Right cardiac atrium (tissue), 5 donors: ENCODE measurements at places on chromosomes 1 and 21.
A peak's percentile ranks its signal among the peaks of the same experiment; 100 is the strongest.

DNA sequence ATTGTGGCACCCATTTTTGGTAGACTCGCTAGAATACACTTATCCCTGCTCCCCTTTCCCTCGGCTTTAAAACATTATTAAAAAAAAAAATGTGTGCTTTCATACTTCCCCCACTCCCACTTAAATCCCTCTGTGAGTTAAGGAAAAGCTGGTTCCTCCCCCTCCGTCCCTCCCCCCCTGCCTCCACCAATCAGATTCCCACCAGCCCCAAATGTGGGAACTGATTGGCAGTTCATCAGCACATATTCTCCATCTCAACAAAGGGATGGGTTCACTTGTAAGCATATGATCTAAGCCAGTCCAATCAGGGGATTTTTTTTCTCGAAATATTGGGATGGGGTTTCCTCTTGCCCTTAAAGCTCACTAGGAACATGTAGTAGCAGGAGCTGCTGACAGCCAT lies 10.8 kb upstream of the FYB2 start:
- no peak for DNase-seq

- no peak for DNase-seq
Measured at GRCh38 chr1:236343246-236343870, 50.7 kb upstream of the EDARADD start.

DNA sequence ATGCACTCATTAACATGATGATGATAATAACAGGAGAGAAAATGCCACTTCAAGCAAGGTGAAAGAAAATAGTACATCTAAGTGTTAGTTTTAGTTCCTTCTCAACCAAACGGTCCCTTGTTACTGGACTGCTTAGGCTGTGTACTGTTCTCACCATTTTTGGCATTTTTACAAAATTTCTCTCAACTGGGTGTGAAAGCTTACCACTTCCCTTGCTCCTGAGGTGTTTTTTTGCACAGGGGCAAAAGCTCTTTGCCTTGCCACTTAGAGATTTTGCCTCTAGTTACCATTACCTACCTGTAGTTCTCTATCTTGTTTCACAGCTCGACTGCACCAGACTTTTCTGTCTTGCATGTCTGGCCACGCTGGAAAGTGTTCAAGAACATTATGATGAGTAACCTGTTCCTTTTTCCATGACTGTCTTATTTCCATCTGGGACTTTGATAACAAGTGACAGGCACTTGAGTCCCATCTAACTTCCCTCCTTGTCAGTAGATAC lies 10.7 kb downstream of the NEK7 start:
- DNase-seq: no peak

DNA sequence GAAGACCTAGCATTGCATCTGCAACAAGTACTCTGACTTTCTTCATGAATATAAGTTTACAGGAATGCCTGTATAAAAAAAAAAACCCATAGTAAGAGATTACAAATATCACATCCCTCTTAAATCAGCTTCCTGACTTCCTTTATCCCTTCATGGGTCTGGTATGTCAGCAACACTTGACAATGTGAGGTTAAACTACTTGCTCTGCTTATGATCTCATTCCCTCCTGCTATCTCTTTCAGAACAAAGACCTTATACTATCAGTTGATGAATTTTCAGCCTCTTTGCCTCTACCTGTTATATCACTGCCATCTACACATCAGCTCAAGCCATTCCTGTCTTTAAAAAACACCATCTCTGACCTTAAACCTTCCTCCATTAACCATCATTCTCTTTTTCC lies 130.9 kb upstream of the SAMSN1 start:
- no peak for DNase-seq

DNA sequence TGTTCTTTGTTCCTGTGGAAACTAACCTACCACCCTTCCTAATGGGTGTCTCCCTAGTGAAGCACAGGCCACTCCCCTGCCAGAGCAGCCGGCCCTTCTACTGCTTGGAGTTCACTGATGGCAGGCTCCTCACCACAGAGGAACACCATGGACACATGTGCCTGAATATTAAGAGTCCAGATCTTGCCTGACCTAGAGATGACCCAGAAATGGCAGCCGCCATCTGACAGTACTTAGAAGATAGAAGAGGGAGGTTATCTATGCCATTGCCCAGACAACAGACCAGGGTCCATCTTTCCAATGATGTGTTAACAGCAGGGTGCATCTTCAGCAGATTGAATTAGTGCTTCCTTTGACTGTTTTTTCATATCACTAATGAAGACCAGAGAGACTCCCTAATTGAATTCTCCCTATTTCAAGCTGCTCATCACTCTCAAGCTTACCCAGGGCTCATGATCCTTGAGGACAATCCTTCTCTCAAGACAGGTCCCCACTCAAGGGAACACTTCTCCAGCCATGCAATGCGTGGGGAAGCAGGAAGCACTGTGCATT lies 59.8 kb downstream of the PLEKHA6 start:
- DNase-seq: no peak

DNA sequence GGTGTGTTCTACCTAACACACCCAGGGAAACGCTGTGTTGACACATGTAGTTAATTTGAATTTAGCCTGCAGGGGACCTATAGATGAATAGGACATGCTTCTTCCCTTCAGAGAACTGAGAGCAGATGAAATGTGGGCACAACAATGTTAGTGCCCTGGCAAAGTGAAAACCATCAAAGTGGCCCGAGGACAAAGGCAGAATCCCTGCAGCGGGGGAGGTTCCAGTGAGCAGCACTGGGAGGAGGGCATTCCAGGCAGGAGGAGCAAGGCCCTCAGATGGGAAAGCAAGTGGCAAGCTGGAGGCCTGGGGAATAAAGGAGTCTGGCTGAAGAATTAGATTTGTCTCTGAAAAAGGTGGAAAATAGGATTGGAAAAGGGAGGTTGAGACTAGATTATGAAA lies 37.2 kb downstream of the C1orf94 start:
- DNase-seq: no peak

DNA sequence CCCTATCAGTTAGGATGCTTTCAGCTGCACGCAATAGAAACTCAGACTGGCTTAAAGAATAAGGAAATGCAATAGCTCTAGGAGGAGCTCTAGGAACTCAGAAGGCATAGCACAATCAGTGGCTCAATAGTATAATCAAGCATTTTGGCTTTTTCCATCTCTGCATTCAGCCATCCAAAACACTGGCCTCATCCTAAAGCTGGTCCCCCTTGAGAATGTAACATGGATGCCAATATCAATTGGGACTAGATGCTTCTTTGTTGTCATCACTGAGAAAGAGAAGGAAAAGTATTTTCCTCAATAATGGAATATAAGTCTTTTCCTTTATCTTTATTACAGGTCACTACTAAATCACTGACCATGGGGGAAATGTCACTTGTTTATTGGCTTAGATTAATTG lies 509.5 kb downstream of the PLPP3 start:
- DNase-seq: no peak

- DNase-seq: peak; percentile 74
Measured at GRCh38 chr1:237041795-237042525, at the start of gene RYR2. Gene RYR2, plus strand, starts transcription at chr1:237042184. Its CDS starts 338 bp downstream, at chr1:237042522.

DNA sequence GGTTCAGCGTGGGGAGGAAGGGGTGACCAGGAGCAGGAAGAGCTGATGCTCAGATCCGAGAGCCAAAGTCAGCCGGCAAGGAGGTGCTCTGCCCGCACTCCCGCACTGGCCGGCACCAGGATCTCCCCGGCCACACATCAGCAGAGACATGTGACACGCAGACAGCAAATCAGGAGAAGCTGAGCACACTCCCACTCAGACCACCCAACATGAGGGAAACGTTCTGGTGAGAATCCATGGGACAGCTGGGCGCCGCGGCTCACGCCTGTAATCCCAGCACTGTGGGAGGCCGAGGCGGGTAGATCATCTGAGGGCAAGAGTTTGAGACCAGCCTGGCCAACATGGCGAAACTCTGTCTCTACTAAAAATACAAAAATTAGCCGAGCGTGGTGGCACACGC lies 18.6 kb upstream of the PTTG1IP start:
- DNase-seq: peak; percentile 38

- DNase-seq: no peak
Measured at GRCh38 chr1:165525708-165526107, 18.1 kb upstream of the LRRC52 start.

GRCh38 chr1:180343921-180344769 lies 114.1 kb downstream of the LHX4 start:
- DNase-seq: no peak

- no peak for DNase-seq
Measured at GRCh38 chr1:246784621-246785493, 60.6 kb downstream of the SCCPDH start.

DNA sequence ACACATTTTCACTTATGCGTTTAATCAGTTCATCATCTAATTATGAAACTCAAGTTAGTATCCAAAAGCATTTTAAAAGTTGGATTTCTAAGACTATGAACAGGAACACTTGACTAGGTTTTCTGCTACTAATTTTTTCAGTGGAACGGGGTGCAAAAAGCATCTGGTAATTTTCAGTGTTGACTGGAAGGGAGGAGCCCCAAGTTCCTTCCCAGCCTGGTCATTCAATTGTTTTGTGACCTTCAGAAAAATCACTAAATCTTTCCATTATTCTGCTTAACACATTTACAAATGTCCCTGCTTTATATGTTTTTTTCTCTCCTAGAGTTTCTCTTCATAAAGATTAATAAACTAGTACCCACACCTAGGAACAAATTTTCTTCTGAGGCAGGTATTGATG lies 6.0 kb upstream of the ADGRL4 start:
- no peak for DNase-seq

DNA sequence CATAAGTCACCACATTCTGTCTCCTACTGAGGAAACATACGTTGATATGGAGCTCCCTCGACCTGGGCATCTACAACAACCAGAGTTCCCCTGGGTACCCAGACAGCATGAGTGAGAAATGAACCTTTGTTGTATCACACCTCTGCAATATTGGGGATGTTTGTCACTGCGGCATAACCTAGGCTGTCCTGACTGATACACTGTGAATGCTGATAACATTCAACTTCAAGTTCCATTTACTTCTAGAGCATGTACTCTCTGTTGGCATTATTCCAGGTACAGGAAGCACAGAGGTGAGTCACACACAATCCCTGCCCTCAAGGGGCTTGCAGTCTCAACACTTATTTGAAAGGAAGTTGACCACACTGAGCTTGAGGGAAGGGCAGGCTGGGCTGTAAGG lies 65.6 kb downstream of the HTR6 start:
- DNase-seq: no peak

GRCh38 chr1:238331557-238331956 lies 440.8 kb upstream of the ZP4 start:
- DNase-seq: no peak

DNA sequence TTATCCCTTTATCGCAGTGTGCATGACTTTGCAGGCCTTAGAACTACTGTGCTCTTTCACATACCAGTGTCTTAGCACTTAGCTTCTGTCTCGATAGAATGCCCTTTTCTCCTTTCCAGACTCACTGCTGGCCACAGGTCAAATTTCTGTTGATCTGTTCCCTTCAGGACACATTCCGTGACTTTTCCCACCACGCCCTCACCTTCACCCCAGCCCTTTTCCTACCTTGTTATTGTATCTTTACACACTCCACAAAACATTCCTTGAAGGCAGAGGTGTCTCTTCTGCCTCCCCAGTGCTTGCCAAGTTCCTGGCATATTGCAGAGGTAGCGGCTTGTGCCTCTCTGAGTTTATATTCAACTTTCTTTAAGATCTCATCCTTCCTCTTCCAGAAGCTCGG lies 3.7 kb upstream of the IGSF9 start:
- no peak for DNase-seq

GRCh38 chr1:238264951-238265350 lies 374.2 kb upstream of the ZP4 start:
- no peak for DNase-seq

DNA sequence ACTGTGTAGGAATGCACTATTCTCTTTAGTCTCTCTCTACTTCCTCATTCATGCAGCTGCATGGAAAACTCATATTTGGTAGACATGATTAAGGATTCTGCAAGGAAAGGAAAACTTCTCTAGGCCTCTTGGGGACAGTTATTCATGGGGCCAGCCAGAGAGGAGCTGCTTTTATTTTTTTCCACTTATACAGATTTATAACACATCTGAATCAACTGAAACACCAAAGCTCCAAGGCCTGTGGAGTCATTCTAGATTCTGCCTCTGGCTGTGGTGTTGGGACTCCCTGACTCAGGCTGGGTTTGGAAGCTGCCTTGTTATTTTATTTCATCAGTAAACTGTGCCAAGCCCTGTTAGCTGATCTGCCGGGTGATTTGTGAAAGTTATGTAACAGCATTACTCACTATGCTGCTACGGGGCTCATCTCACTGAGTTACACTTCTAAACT lies 83.9 kb upstream of the EDEM3 start:
- peak; percentile 34 for DNase-seq

- DNase-seq: no peak
Measured at GRCh38 chr1:55612988-55613387, 397.8 kb upstream of the USP24 start.

GRCh38 chr21:32921632-32922230 lies 104.0 kb upstream of the OLIG2 start:
- peak; percentile 62 for DNase-seq

DNA sequence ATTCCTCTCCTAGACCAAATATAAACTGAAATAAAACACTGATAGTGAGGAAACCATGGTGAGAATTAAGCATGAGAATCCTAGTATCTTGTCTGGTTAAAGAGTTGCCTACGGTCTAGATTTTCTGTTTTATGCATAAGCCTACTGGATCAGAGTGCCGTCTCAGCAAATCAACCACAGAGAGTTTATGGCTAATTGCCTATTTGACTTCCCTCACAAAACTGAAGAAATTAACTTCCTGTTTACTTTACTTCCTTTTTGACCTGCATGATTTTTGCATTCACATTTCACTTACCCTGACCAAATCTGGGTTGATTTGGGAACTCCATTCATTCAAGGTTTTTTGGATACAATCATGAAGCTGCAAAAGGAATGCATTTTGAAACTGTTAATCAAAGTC lies 5.0 kb downstream of the GCLM start:
- no peak for DNase-seq

DNA sequence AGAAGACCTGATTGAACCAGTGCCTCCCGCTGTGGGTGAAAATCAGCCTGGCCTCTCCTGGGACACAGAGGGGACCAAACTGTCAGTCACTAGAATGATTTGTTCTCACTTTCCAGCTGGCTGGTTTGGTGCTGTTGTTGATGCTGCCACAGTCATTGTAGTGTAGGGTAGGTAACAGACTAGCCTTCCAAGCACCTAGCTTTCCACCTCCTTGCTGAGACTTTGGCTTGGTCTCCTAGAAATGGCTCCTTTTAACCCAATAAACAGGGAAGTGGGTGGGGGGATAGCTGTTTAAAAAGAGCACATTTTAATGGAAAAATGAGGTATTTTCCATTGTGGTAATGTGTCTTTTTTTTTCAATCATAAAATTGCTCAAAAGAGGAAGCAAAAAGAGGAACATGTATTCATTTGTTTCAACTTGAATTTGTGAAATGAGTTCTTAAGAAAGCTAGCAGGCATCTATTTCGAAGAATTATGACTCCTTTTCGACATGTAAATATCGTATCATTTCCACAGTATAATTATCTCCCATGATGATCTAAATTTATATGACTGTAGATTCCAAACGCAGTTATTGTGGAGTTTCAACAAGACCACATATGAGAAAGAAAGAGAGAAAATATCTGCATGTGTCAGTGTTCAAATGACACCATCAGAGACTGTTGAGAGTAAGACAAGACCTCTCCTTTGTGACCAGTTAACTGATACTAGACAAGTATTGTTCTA lies 190.1 kb downstream of the HLX start:
- DNase-seq: no peak
